ENCODE measurements at places on chromosomes 13 and 19. TPM values are rescaled to one million over a fixed set of nuclear protein-coding genes. Genes with fewer than 3 reads are reported as not detected.

GPR12 gene
- not detected for total RNA-seq

UNC13A gene
- not detected for total RNA-seq

NKPD1 gene
- total RNA-seq = not detected

FAAP24 gene
- total RNA-seq = 3.8 TPM

- H3K4me1 ChIP-seq = no peaks in the 10 kb centered on the region
- H3K27ac ChIP-seq = no peak overlapping the region
Measured at GRCh38 chr13:48561466-48562235, 28.8 kb upstream of the RCBTB2 start.

- H3K27ac ChIP-seq = peak overlapping the region; percentile 60
- peak; percentile 64 for DNase-seq
- no peaks in the 10 kb centered on the region for H3K27me3 ChIP-seq
- no peaks in the 10 kb centered on the region for H3K36me3 ChIP-seq
- H3K4me3 ChIP-seq = no peak overlapping the region
Measured at GRCh38 chr19:45376045-45376724, 5.8 kb upstream of the ERCC2 start.

DNA sequence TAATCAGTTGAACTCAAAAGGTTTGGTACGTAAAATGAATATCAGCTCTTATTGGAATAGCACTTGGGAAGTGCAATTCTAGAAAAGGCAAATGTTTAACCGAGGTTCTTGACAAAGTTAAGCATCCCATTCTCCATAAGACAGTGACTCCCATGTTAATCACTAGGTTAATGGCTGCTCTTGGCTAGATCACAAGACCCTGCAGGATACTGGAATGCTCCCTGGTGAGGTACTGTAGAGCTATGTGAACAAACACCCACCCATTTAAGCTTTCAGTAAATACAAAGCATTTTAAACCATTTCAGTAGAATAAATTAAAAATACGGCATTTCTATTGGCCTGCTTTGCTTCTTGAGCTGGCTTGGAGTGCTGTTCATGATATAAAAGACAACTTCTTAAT is 56.5 kb downstream of the TDRD3 start:
- DNase-seq = no peak
- no peaks in the 10 kb centered on the region for H3K4me1 ChIP-seq
- no peak overlapping the region for H3K4me3 ChIP-seq
- no peak overlapping the region for H3K27ac ChIP-seq

- no peaks in the 10 kb centered on the region for H3K27me3 ChIP-seq
- H3K36me3 ChIP-seq = no peaks in the 10 kb centered on the region
- H3K27ac ChIP-seq = no peak overlapping the region
- H3K4me1 ChIP-seq = no peaks in the 10 kb centered on the region
- DNase-seq = no peak
Measured at GRCh38 chr13:60970736-60971135, 444.9 kb downstream of the PCDH20 start.

GRCh38 chr13:42409075-42409474 is 137.1 kb downstream of the AKAP11 start:
- H3K36me3 ChIP-seq = no peaks in the 10 kb centered on the region
- H3K27ac ChIP-seq = no peak overlapping the region
- H3K4me1 ChIP-seq = no peaks in the 10 kb centered on the region

DNA sequence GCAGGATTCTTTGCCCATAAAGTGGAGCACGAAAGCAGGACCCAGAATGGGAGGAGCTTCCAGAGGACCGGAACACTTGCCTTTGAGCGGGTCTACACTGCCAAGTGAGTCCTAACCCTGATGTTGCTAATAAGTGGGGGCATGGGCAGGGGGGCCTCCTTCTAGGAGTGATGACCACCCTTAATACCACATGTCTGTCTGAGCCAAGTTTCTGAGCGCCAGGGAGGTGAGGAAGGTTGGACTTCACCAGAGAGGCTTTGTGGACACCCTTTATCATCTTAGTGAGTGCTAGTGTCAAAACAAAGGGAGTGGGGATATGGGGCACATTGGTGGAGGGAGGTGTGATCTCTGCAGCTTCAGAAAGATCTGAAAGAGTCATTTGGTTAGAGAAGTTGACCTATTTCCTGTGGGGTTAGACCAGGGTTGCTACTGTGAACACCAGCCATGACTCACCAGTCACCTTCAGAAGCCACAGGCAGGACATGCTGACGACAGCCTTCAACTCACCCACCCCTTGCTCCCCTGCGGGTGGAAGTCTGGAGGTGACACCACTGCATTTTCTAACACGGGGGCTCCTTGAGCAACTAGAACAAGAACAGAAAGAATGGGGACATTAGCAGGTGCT is 8.8 kb downstream of the ALOX5AP start:
- no peaks in the 10 kb centered on the region for H3K27me3 ChIP-seq
- H3K27ac ChIP-seq = peak overlapping the region; percentile 75
- H3K36me3 ChIP-seq = no peaks in the 10 kb centered on the region
- DNase-seq = no peak
- no peak overlapping the region for H3K4me3 ChIP-seq
- H3K4me1 ChIP-seq = no peaks in the 10 kb centered on the region

DNA sequence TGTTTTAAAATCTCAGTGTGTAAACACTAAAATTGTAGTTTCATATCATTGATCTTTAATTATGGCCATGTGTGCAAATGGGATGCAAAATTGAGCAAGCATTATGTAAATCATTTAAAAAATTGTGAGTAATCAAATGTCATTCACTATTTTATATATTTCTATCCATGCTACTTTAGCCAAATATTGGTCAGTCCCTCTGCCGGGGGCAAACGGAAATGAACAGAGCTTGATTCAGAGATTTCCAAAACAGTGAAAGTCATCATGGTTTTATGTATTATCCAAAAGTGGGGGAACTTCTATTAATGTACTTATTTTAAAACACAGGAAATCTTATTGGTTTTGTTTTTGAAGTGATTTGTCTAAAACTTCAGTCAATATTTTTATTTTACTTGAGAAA is 219.1 kb downstream of the IRS2 start:
- no peaks in the 10 kb centered on the region for H3K4me1 ChIP-seq
- no peak overlapping the region for H3K27ac ChIP-seq
- no peaks in the 10 kb centered on the region for H3K36me3 ChIP-seq
- H3K4me3 ChIP-seq = no peak overlapping the region
- no peak for DNase-seq

GRCh38 chr19:18231775-18232174 is 5.5 kb upstream of the PDE4C start:
- no peaks in the 10 kb centered on the region for H3K36me3 ChIP-seq
- no peak overlapping the region for H3K4me3 ChIP-seq
- H3K27ac ChIP-seq = no peak overlapping the region
- no peak for DNase-seq

DNA sequence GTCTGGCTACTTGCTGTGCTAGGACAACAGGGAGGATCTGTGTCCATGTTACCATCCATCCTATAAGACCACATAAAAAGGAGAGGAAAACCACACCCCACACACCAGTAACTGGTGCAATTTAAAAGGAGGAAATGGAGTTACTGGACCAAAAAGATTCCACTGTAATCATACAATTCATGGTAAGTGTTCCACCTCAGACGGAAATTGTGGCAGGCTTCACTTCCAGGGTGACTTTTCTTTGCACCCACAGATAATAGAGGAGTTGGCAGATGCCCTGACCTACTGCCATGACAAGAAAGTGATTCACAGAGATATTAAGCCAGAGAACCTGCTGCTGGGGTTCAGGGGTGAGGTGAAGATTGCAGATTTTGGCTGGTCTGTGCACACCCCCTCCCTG is 2.4 kb downstream of the AURKC start:
- H3K4me1 ChIP-seq = no peaks in the 10 kb centered on the region
- no peak for DNase-seq
- no peaks in the 10 kb centered on the region for H3K36me3 ChIP-seq
- H3K27ac ChIP-seq = no peak overlapping the region
- no peak overlapping the region for H3K4me3 ChIP-seq

DNA sequence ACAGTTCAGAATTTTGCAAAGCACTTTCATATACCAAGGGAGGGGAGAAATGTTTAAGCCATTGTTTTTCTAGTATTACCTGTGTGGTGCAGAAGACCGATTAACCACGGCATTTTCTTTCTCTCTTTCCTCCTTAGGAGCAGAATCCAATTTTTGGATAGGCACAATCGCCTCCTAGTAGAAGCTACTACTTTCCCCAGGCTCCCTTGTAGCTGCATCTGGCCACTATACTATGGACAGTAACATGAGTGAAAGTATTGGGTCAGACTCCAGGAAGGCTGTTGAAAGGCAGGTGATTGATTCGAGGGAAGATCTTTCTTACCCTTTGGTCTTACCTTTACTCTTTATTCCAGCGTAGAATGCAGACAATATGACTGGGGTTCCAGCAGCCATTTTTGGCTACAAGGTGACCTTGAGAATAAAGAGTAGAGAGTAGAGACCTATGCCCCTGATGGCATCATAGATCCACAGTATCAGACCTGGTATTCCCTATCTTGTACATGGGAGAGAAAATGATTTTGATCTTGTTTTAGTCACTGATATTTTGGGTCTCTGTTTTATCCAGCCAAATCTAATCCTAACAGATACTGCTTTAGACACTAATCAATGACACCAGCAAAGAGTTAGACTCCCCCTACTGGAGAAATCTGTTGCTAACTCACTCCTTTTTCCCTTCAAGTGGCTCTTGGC is 77.0 kb downstream of the LRRC63 start:
- DNase-seq = no peak
- H3K4me3 ChIP-seq = no peak overlapping the region
- H3K4me1 ChIP-seq = no peaks in the 10 kb centered on the region
- H3K27me3 ChIP-seq = no peaks in the 10 kb centered on the region
- H3K36me3 ChIP-seq = no peaks in the 10 kb centered on the region

DNA sequence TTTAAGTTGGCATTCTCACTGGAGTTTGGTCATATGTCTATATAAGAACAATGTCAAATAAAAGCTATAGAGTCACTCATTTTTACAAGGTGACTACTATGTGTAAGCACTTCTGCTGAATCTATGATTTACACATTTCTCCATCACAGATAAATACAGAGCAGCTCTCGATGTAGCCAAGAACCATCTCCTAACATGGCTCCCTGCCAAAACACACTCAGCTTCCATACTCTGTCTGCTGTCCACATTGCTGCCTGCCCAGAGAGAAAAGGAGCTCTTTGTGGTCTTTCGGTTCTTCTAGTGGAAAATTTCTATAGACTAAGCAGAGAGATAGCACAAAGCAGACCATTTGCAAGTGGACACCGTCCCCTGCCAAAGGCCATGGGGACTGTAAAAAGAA is 190.9 kb upstream of the KLF12 start:
- no peak overlapping the region for H3K4me3 ChIP-seq
- DNase-seq = peak; percentile 27
- no peaks in the 10 kb centered on the region for H3K4me1 ChIP-seq
- no peak overlapping the region for H3K27ac ChIP-seq
- H3K36me3 ChIP-seq = no peaks in the 10 kb centered on the region
- H3K27me3 ChIP-seq = no peaks in the 10 kb centered on the region

DNA sequence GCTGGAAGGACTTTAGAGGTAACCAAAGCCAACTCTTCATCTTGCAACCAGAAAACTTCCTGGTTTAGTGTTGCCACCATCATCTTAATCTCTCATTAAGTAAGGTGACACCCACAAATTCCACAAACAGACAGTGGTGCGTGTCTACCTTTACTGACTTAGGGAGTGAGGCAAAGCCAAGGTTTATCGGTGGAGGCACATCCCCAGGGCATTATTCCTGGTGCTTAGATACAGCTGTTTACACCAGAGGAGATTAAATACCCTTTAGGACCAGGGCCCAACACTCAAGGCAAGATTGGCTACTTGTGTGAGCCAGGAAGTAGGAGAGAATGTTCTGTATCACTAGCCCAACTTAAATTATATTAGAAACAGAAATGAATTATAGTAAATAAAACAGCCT is 9.5 kb downstream of the STOML3 start:
- no peak overlapping the region for H3K4me3 ChIP-seq
- no peak overlapping the region for H3K27ac ChIP-seq
- DNase-seq = no peak
- H3K36me3 ChIP-seq = no peaks in the 10 kb centered on the region
- no peaks in the 10 kb centered on the region for H3K4me1 ChIP-seq

DNA sequence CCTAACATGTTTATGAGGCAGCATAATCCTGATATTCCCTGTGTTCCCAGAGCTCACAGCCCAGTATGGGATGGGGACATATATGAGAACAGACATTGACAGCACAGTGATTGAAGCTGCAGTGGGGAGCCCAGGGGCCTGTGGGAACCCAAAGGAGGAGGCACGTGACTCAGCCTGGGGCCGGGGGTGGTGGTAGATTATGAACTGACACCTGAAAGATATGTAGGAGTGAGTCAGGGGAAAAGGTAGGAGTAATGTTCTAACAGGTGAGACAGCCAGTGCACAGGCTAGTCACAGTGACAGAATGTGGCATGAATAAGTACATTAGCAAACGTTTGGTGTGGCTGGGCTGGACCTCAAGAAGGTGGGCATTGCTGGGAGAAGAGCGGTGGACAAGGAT is 29.0 kb downstream of the CKM start:
- H3K36me3 ChIP-seq = no peaks in the 10 kb centered on the region
- no peaks in the 10 kb centered on the region for H3K4me1 ChIP-seq
- H3K27me3 ChIP-seq = no peaks in the 10 kb centered on the region
- no peak overlapping the region for H3K4me3 ChIP-seq
